Posterior vena cava (tissue), 2 donors: ENCODE measurements at places on chromosomes 6 and 20. TPM values are rescaled to one million over a fixed set of nuclear protein-coding genes. Genes with fewer than 3 reads are reported as not detected.

The OSBPL2 gene
- 34.7 TPM for total RNA-seq

The DDAH2 gene
- 97.4 TPM for total RNA-seq

The TNFRSF6B gene
- total RNA-seq = 7.0 TPM

The LY6G6D gene
- not detected for total RNA-seq

The SAMD3 gene
- 2.6 TPM for total RNA-seq

The KCNK16 gene
- total RNA-seq = not detected

The FILIP1 gene
- total RNA-seq = 40.3 TPM

The COL19A1 gene
- 0.46 TPM for total RNA-seq

The C6orf118 gene
- total RNA-seq = not detected

The CPXM1 gene
- total RNA-seq = 36.6 TPM

The HSF2 gene
- total RNA-seq = 12.7 TPM

The ANKRD66 gene
- total RNA-seq = not detected

The GTF2H4 gene
- total RNA-seq = 37.8 TPM

The CGA gene
- not detected for total RNA-seq

The C4B gene
- 121 TPM for total RNA-seq

The NKAIN4 gene
- total RNA-seq = not detected

The CNR1 gene
- 11.1 TPM for total RNA-seq

The ATAT1 gene
- total RNA-seq = 7.2 TPM

The DLK2 gene
- 0.14 TPM for total RNA-seq

The SLC22A1 gene
- 1.8 TPM for total RNA-seq

The LPA gene
- total RNA-seq = not detected

The EPHA7 gene
- total RNA-seq = 0.19 TPM

The LAMA4 gene
- 189 TPM for total RNA-seq

The ZNF165 gene
- total RNA-seq = 0.48 TPM

The C6orf163 gene
- 3.5 TPM for total RNA-seq

The GRIK2 gene
- 1.5 TPM for total RNA-seq

The NKX2-2 gene
- 0.33 TPM for total RNA-seq

The MYB gene
- 0.23 TPM for total RNA-seq

The KIF6 gene
- total RNA-seq = 0.14 TPM

The VAPB gene
- 54.6 TPM for total RNA-seq

The COL9A3 gene
- 1.9 TPM for total RNA-seq

The TMC2 gene
- 0.56 TPM for total RNA-seq

The TBC1D22B gene
- total RNA-seq = 8.5 TPM

The WFDC2 gene
- 57.7 TPM for total RNA-seq

The CCM2L gene
- total RNA-seq = 6.8 TPM

The TUBB1 gene
- total RNA-seq = 0.43 TPM

The INSM1 gene
- total RNA-seq = not detected

The PLAGL2 gene
- 4.8 TPM for total RNA-seq

The RBBP9 gene
- 17.3 TPM for total RNA-seq

The TPD52L1 gene
- 51.7 TPM for total RNA-seq

The MUCL3 gene
- not detected for total RNA-seq

The OGFR gene
- total RNA-seq = 27.7 TPM

The CCDC28A gene
- 9.6 TPM for total RNA-seq

The PM20D2 gene
- 9.1 TPM for total RNA-seq
